GM12878 (cell line): ENCODE measurements at places on chromosomes 2 and 18.

DNA sequence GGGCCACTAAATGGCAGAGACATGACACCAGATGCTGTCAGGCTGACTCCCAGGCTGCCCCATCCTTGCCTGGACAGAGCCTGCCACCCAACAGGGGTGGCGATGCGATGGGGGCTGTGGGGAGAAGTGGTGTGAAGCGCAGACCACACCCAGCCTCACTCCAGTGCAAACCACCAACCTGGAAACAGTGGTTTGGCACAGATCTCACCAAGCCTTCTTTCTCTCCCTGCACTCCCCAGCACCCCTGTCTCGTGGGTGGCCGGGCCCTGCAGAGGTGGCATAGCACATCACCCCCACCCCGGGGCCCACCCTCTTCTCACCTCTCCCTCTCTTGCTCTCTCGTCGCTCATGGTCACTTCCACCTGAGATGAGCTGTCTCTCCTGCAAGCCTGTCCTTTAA lies 32.6 kb downstream of the CIB4 start:
- DNase-seq: no peak

DNA sequence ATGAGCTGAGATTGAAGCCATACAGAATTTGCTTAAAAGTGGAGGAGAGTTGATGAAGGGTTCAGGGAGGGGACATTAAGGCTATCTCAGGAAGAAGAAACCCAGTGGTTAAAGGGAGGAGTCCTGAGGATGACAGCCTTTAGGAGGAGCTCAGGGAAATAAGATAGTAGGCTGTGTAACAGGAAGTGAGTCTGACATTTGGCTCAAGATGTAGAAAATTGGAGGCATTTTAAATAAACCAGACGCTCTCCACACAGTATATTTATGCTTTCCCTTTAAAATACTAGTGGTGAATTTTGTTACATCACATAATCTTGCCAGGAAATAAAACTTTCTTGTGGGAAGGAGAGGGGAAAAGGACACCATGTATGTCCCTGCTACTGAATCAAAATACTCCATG lies 11.6 kb downstream of the KCNH7 start:
- no peak for DNase-seq

GRCh38 chr18:79720359-79720733 lies 40.7 kb downstream of the CTDP1 start:
- DNase-seq: no peak

- no peak for DNase-seq
Observed at GRCh38 chr2:1071650-1072049, 121.0 kb downstream of the SNTG2 start.

DNA sequence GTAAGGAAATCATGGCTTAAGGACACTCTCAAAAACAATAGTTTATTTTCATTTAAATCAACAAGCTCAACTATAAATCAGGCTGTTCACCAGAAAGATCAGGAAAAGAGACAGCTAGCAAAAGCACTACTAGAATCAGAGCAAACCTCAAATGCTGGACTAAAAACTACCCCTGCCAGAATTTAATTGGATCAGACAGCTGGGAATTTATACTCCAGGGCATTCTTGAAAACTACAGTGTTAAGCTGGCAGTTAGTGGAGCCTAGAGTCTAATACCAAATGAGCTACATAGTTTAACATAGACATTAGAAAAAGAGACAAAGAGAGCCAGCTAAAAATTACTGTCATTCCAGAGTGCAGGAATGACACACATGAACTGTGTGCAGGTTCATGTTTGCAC lies 1016.4 kb upstream of the CRIM1 start:
- no peak for DNase-seq

DNA sequence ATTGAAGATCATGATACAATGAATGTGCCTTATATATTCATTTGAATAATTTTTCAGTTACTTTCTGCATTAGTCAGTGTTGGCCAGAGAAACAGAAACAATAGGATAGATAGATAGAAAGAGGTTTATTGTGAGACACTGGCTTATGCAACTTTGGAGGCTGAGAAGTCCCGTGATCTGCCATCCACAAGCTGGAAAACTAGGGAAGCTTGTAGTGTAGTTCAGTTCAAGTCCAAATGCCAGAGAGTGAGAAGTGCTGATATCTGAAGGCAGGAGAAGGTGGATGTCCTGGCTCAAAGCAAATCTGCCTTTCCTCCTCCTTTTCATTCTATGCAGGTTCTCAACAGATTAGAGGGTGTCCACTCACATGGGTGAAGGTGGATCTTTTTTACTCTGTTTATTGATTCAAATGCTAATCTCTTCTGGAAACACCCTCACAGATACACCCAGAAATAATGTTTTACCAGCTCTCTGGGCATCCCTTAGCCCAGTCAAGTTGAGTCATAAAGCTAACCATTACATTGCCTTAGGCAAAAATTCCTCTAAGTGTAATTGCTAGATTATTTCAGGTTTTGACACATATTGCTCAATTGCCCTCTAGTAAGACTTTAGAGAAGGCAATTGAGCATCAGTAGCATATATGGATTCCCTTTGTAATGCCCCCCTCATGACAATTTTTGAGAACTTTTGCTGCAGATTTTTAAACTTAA lies 341.4 kb downstream of the LPIN1 start:
- DNase-seq: no peak

GRCh38 chr2:217293607-217294006 lies 433.7 kb upstream of the TNP1 start:
- DNase-seq: no peak

- no peak for DNase-seq
Observed at GRCh38 chr18:5415031-5415430, 119.5 kb upstream of the ZBTB14 start.

- no peak for DNase-seq
Observed at GRCh38 chr18:47389210-47389609, 137.8 kb upstream of the SKOR2 start.

DNA sequence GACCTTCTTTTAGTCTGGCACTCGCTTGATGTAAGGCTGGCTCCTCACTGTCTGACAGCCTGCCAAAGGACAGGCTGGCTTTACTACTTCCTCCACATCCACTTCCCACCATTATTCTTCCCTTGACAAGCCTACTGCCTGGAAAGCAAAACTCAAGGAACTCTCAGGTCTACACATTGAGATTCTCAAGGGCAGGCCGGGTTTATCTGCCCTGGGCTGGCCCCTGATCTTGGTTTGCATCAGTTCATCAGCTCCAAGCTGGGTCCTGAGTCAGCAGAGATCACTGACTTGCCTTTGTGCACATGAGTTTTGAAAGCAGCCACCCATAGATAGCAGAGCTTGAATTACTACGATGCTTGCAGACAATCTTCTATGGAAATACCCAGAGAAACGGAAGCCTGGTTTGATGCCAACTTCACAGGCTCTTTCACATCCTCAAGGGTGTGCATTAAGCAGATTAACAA lies 53.9 kb downstream of the KCTD18 start:
- DNase-seq: peak; percentile 81

- no peak for DNase-seq
Observed at GRCh38 chr18:75612456-75612855, 185.0 kb upstream of the SMIM21 start.

GRCh38 chr2:210955591-210955990 lies 399.2 kb downstream of the CPS1 start:
- no peak for DNase-seq

DNA sequence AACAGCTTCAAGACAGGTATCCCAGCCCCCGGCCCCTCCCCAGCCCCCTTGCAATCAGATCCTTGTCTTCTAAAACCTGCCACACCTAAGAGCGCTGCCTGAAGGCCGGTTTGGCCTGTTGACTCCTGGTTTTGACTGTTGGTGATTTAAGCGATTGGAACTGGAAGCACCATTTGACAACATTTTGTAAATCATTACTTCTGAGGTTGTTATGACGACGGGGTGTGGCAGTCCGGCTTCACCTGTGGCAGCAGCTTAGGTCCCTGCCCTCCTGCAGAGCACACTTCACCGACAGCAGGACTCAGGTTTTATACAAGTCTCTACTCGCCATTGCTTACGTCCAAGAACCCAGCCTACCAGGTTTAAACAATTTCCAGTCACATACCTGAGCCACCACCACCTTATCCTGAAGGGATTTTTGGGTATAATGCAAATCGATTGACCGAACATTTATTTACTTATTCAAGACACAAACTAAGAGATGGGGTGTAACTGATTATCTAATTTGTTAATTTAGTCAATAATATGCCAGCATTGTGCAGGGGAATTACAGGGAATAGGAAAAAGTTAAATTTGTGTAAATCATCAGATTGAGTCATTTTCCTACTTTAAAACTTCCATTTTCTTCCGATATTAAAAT lies 707 bp upstream of the DGUOK start:
- DNase-seq: no peak

GRCh38 chr2:106956879-106957278 lies 70.9 kb upstream of the ST6GAL2 start:
- no peak for DNase-seq

DNA sequence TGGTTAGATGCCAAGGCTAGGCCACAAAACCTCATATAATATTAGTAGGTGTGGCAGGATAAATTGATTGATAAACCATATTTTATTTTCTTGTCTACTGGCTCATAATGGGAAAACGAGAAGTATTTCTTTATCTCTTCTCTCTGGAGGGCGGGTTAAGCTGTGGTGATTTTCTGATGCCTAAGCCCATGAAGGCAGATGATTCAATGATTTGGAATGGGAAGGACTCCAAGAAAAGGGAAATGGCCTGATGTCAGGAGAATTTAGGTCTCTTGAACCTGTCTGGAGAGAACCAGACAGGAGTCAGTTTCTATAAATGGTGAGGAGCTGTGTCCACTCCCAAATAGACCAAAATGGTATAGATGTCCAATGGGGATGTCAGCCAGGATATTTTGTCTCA lies 18.7 kb upstream of the MAP4K3 start:
- DNase-seq: no peak

GRCh38 chr2:13515254-13515653 lies 798.5 kb downstream of the TRIB2 start:
- no peak for DNase-seq

DNA sequence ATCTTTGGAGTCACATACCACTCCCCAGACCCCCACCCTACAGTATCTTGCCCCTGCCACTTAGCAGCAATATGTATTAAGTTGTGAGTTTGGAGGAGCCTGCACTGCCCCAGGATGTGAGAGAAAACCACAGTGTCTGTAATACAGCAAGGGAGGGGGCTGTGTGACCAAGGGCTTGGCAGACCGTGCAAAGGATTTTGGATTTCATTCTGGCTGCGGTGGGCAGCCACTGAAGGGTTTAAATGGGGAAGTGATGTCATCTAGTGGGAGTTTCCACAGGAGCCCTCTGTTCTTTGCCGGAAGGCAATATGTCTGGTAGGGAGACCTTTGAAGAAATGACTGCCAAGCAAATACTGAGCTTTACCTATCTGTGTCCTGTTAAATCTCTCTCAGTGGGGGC lies 202.4 kb downstream of the FHOD3 start:
- DNase-seq: peak; percentile 66

- no peak for DNase-seq
Observed at GRCh38 chr2:127305990-127306585, 12.1 kb upstream of the ERCC3 start.

- peak; percentile 11 for DNase-seq
Observed at GRCh38 chr18:389658-390357, 110.7 kb downstream of the COLEC12 start.

GRCh38 chr2:152606081-152606480 lies 111.2 kb downstream of the PRPF40A start:
- DNase-seq: no peak

DNA sequence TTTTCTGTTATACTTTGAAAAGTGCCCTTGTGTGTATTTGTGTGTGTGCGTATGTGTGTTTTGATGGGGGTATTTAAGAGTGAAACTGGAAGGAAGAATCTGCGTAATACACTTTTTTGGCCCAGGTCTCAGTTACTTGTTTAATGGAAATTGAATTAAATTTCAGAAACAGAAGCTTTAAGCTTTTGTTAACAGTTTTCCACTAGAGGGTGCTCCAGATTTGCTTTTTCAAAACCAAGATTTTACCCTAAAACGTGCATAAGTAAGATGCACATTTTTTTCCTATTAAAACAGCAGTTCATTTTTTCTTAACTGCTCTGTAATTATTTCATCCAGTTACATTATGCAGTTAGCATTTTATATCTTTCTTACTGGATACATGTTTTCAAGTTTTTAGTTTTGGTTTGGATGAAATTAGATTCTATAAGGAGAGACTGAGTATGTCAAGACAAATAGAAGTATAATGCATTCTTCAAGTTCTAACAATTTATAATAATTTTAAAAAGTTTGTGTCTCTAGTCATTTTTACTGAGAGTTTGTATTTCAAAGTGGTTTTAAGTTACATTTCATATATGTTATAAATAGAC lies 97.2 kb downstream of the PIK3C3 start:
- no peak for DNase-seq

DNA sequence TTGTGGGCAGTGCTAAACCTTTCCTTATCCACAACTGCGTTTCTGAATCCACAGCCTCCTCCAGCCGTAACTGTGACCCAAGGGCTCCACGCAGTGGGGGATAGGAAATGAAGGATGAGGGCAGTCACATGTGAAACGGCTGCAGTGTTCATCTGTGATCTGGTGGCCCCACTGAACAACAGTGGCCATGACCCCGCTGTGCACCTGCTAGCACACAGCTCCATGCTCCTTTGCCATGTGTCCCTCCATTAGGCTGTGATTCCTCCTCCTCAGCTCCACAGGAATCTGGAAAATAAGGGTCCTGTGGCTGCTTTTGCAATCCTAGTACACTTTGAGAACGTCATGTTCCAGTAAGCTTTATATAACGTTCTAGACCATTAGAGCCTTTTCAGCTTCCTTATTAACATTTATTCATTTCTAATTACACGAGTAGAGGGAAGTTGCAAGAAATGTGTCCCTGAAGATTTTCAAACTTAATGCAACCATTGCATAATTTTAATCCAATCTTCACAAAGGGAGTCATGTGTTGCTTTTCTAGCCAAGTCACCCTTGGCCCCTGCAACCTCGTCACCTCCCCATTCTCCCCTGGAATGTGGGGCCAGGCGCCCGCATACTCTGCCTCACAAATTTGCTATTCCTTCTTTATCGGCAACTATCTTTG lies 7.1 kb upstream of the NAPG start:
- DNase-seq: no peak

DNA sequence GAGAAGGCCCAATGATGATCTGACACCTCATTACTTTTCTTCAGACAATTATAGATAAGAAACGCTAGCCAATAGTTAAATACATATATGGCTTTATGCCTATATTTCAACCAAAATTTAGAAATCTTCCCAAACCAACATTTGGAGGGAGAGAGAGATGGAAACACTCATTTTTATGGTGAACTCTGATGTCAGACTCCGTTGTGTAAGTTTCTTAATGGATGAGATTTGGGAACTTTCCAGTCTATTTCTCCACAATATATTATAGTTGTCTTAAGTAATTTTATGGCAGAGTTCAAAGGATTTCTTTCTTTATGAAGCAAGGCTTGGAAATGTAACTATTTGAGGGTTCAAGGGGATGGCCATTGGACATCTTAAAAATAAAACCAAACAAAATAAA lies 407.0 kb downstream of the DCC start:
- no peak for DNase-seq

GRCh38 chr2:34738691-34739090 lies 1139.6 kb upstream of the FAM98A start:
- DNase-seq: no peak

GRCh38 chr2:54895730-54896129 lies 154.5 kb downstream of the RTN4 start:
- no peak for DNase-seq

GRCh38 chr18:34345738-34346137 lies 121.0 kb upstream of the NOL4 start:
- no peak for DNase-seq
